ENCODE measurements at places on chromosomes 16 and 17.
A peak's percentile ranks its signal among the peaks of the same experiment; 100 is the strongest.

DNA sequence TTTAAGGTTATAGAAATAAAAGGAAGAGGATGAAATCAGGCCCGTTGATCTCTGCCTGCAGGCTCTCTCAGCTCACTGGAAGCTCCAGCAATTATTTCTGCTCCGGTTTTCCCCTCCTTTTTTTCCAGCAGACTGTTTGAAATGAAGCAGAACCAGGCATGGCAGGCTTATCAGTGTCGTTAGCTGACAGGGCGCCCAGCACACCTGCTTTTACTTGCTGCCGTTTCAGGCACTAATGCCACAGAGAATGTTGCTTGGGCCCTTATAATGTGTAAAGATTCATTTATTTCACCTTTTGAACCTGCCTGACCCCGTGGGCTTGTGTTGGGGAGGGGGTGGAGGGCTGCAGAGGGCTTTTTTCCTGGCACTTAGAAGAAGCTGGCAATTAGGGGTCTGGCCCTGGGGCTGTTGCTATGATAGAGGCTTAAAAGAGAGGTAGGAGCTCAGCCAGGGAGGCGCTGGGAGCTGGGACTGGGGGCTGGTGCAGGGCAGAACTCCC is 108.1 kb downstream of the IRX3 start:
- no peak for DNase-seq

- no peak for DNase-seq
Observed at GRCh38 chr17:8826808-8827435, 27.8 kb upstream of the MFSD6L start.

DNA sequence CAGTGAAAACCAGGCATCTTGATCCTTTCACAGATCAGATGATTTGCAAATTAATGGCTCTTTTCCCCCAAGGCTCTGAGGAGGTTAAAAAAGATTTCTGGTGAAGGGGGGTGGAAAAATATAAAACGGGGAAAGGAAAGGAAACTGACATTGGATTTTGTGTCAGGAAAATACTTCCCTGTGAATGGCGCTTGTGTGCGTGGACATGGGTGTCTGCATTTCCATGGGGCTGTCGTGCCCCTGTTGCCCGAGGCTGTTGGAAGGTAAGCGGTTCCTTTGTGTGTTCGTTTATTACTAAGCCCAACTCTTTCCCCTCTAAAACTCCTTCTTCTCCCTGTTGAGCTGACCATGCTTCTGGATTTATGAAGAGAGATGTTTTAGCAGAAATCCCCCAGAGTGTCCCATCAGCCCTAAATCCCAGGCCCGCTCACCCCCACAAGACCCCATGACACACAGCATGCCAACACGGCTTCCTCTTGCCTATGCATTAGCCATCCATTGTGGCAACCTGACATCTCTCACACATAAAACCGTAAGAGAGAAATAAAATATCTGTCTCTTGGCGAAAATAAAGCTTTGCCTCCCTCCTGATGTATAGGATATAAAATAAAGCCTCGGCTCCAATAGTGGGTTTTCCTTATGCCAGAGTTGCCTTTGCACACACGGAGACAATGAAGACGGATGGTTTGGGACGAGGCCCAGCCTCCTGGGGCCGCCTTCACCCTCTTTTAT is 7.3 kb upstream of the LHX1 start:
- no peak for DNase-seq

GRCh38 chr16:17828012-17828411 is 357.3 kb upstream of the XYLT1 start:
- no peak for DNase-seq

DNA sequence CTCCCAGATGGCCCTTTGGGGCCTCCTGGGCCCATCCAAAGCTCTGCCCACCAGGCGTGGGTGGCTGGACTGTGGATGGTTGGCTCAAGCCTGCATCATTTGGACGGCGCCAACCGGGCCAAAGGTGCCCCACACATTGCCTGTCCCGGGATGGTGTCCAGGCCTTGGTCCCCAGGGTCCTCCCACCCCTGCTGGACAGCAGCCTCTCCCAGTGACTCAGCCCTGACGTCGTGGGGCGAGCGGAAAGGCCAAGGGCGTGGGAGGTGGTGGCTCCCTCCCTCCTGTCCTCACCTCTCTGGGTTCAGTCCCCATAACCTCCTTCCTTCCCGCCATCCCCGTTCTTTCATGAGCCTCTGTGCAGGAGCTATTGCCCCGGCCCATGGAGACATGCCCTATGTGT is 42.1 kb upstream of the DLX4 start:
- DNase-seq: no peak

GRCh38 chr16:18792836-18793433 is 2.8 kb upstream of the RPS15A start:
- DNase-seq: no peak

- peak; percentile 82 for DNase-seq
Observed at GRCh38 chr17:68019675-68020408, 15.7 kb upstream of the KPNA2 start.

GRCh38 chr17:73362697-73363096 is 50.9 kb upstream of the CDC42EP4 start:
- DNase-seq: no peak

GRCh38 chr17:15649861-15650421 is 30.4 kb upstream of the FBXW10B start:
- DNase-seq: no peak

GRCh38 chr16:89700649-89701424 is 668 bp downstream of the SPATA2L start:
- DNase-seq: peak; percentile 5

- DNase-seq: no peak
Observed at GRCh38 chr17:27502526-27503324, 46.5 kb downstream of the KSR1 start.

DNA sequence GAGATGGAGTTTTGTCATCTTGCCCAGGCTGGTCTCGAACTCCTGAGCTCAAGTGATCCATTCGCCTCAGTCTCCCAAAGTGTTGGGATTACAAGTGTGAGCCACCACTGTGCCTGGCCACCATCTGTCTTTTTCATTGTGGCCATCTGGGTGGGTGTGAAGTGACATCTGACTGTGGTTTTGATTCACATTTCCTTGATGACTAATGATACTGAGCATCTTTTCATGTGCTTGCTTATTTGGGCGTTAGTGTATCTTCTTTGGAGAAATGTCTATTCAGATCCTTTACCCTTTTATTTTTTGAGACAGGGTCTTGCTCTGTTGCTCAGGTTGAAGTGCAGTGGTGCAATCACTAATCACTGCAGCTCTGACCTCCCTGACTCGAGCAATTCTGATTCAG is 53.9 kb upstream of the ERN1 start:
- DNase-seq: no peak

- no peak for DNase-seq
Observed at GRCh38 chr16:81275064-81275532, 36.6 kb downstream of the BCO1 start.

GRCh38 chr17:62727916-62728672 is 80.0 kb downstream of the MARCHF10 start:
- no peak for DNase-seq

GRCh38 chr17:56824503-56824902 is 9.2 kb downstream of the C17orf67 start:
- DNase-seq: no peak
